CD8-positive, alpha-beta T cell (primary cell): ENCODE measurements at places on chromosomes 3 and 15.

DNA sequence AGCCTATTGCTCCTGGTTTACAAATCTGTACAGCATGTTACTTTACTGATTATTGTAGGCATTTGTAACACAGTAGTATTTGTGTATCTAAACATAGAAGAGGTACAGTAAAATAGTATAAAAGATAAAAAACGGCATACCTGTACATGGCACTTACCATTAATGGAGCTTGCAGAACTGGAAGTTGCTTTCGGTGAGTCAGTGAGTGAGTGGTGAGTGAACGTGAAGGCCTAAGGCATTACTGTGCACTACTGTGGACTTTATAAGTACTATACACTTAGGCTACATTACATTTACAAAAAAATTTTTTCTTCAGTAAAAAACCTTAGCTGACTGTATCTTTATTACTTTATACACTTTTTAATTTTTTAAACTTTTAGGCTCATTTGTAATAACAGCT, 90.9 kb downstream of the RAP2B start:
- DNase-seq: no peak

GRCh38 chr15:94105760-94106159, 125.6 kb upstream of the MCTP2 start:
- DNase-seq: no peak

GRCh38 chr3:178586076-178586475, 49.8 kb downstream of the KCNMB2 start:
- no peak for DNase-seq

DNA sequence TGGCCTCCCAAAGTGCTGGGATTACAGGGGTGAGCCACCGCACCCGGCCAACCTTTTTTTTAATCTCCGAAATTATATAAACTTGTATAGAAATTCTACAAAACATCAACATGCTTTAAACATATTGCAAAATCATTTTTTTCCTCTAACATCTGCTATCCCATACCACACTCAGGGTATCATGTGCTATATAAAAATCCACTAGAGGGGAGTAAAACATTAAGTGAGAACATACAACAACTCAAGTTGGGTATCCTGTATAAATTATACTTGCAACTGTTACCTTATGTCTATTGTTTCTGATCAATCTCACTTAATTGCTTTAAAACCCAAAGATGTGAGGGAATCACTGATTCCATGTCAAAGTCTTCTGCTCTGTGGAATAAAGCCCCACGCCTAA, 71.9 kb upstream of the FBN1 start:
- DNase-seq: no peak

DNA sequence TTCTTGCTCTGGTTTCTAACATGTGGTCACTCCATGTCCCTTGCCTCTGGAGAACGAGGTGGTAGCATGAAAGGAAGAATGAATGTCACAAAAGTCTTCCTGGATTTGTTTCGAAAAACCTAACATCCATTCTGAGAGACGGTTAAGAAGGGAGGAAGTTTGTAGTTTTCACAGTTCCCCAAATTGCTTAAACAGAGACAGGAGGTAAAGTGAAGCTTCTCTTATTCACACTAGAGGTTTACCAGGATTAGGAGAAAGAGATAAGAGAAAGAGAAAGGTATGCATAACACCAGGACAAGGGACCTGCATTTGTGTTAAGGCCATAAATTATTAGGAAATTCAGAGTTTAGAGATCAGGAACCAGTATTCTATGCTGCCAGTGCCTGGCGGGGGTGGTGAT, 228.1 kb downstream of the CPNE4 start:
- no peak for DNase-seq

DNA sequence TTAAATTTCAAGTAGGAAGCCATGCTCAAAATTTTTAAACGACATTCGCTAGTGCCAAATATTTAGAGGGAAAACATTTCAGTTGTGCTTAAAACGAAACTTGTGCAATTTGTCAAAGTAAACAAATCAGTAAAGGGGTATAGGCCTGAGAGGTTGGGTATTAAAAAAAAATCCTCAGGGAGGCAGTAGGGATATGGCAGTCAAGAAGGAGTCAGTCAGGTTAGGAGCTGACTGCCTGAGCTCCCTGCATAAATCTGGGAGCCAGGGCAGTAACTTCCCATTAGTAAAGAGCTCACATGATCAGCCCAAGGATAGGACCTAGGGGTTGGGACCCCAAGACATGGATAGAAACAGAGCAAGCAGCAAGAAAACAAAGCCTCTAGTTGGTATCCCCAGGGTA, 120.7 kb upstream of the STAC start:
- DNase-seq: no peak

GRCh38 chr3:185732782-185733181, 92.1 kb downstream of the IGF2BP2 start:
- DNase-seq: no peak

DNA sequence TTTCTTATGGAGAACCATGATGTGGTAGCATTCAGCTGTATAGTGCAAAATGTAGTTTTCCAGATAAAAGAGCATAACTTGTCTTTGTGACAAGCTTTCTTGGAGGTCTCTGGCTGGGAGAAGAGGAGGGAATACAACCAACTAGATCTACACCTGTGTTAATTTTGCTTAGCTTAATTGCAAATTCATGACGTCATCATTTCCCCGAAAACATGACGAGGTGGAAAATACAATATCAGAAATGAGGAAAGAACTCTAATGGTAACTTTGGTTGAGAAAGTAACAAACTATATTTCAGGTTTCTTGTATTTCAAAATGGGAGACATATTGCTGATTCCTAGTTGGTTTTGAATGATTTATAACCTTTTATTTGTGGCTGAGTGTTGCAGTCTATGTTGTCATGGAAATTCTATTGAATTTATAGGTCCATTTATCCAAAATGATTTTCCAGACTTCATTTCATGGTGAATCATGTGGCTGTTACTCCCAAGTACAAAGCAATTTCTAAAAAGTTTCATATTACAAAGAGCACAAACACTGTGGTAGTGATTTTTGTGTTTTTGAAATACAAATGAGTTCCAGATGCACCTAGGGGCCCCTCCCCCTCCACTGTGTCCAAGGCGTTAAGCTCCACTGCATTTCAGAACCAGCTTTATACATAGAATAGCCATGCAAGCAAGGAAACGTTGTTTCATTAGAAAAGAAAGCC, 307.2 kb downstream of the FEZF2 start:
- no peak for DNase-seq

DNA sequence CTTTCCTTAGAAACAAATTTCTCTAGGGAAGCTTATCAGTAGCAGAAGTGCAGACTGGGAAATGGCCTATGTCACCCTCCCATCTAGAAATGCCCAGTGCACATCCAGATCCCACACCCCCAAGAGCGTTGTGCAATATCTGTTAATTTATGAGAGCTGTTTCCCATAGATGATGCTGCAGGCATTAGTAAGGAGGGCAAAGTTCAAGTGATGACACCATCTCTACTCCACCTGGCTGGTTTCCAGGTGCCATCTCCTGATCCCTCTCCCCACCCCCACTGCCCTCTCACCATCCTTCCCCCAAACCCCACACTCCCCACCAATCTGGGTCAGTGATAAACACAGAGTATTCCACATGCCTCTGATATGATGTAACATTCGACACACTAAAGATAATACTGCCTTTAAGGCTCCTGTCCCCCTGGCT, 39.4 kb downstream of the AGTR1 start:
- no peak for DNase-seq

DNA sequence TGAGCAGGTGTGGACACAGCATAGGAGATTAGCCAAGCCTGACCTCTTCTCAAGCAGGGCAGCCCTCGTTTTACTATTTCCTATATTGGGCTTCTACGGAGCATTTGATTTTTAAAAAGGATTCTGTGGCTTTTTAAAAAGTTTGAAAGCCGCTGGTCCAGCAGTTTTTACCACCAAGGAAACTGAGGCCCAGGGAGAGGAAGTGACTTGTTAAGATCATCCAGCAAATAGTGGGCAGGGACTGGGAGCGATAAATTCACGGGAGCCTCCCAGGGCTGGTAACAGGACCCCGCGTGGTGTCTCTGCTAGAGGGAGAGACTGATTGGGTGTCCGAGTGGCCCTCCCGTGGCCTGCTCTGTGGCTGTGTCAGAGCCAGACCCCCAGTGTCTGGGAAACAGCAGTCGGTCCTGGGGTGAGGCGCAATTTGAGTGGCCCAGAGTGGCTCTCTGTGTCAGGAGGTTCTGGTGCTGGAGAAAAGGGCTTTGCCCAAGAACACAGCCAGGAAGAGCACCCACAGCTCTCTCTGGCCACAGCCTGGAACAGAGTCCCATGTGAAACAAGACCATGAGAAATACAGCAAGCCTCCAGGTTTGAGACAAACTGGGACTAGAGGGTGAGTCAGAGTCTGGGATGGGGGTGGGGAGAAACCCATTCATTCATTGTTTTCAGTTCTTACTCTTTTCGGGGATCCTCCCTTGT, 4.2 kb downstream of the FURIN start:
- no peak for DNase-seq

- no peak for DNase-seq
Observed at GRCh38 chr3:37329465-37329864, 155.1 kb upstream of the LRRFIP2 start.

GRCh38 chr3:31752305-31753049, 219.8 kb downstream of the STT3B start:
- no peak for DNase-seq

GRCh38 chr15:56820333-56820732, 87.0 kb upstream of the ZNF280D start:
- DNase-seq: no peak

DNA sequence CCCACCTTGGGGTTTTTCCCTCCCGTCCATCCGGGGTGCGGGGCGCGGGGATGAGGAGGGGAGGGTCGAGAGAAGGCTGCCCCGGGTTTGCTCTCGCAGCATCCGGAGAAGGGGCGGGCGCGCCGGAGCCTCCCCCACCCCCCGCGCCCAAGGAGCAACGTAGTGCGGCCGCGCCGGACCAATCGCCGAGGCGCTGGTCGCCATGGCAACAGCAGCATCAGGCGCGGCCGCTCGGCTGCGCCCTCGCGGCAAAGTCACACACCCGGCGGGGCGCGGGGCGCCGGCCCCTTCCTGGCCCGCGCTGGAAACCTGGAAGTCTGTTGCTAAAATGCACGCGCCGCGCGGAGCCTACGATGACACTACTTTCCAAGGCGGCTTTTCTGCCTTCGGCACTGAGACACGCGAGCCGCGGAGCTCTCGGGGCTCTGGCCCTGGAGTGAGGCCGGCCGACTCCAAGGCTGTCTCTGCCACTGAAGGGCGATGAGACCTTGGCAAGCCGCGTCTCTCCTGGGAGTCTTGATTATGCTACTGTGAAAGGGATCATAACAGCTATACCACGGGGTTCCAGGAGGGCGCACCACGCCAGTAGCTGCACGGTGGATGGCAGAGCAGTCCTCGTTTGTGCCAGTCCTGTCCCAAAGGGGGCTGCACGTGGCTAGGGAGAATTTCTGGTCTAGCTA, at the start of gene IQSEC1:
IQSEC1 (minus strand) TSS at position 104 of the 680 bp plus-strand sequence. CDS start 415 bp downstream, outside the sequence.
- peak; percentile 69 for DNase-seq

GRCh38 chr3:98180319-98180890, 13.9 kb downstream of the OR5H15 start:
- no peak for DNase-seq

- no peak for DNase-seq
Observed at GRCh38 chr3:124607163-124607562, 123.1 kb upstream of the UMPS start.

- no peak for DNase-seq
Observed at GRCh38 chr3:107781253-107781652, 258.5 kb downstream of the BBX start.

DNA sequence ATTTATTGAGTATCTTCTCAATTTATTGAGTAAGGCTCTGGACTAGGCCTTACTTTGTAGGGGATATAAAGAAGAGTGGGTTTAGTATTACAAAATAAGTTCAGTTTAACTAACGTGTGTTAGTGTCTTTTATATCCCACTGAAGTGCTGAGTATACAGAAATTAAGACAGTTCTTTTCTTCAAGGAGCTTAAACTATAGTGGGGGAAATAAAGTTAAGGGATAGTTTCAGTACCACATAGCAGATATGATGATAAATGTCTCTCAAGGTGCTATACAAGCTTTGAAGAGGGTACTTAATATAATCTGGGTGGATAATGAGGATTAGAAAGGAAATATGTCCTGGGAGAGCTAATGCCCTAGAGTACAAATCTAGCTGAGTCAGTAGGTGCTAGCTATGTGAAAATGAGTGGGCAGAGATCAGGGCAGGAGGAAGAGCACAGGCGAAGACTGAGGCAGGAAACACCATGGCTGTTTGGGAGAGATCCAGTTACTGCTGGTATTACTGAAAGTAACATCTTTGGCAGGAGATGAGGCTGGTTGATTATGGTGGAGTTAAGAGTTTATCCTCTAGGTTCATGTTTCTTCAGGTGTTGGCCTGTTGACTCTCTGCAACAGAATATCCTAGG, 46.0 kb downstream of the TEX9 start:
- no peak for DNase-seq

DNA sequence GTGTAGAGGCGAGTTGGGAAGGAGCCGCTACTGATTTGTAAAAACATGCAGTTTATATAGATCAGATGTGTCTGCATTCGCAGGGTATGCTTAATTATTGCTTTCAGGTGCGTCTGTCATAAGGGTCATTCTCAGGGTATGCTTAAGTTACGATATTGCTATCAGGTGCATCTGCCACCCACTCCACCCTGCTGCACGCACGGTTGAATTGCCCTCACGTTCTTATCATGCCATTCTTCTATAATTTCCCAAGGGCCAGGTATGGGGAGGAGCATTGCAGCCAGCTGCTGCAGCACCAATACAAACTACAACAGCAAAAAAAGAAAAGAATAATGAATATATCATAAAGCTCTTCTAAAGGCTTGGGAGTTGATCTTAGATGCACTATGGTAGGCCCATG, 230.0 kb downstream of the KBTBD8 start:
- DNase-seq: no peak
